Suprapubic skin (tissue), 4 donors: ENCODE measurements at places on chromosomes 3 and 15. TPM values are rescaled to one million over a fixed set of nuclear protein-coding genes. Genes with fewer than 3 reads are reported as not detected.

LCTL gene
- not detected for total RNA-seq

CHRFAM7A gene
- total RNA-seq, result not detected

COPS2 gene
- total RNA-seq, result 46.1 TPM

EPHA3 gene
- 1.0 TPM for total RNA-seq

SLC12A1 gene
- not detected for total RNA-seq

ISG20 gene
- total RNA-seq, result 15.1 TPM

GRCh38 chr15:43214592-43215295 is 6.1 kb downstream of the EPB42 start:
- no peaks in the 10 kb centered on the region for H3K36me3 ChIP-seq
- H3K4me1 ChIP-seq, result peaks cover 9% of the 10 kb centered on the region
- H3K27me3 ChIP-seq, result no peaks in the 10 kb centered on the region
- peak; percentile 33 for DNase-seq
- no peak overlapping the region for H3K4me3 ChIP-seq

DNA sequence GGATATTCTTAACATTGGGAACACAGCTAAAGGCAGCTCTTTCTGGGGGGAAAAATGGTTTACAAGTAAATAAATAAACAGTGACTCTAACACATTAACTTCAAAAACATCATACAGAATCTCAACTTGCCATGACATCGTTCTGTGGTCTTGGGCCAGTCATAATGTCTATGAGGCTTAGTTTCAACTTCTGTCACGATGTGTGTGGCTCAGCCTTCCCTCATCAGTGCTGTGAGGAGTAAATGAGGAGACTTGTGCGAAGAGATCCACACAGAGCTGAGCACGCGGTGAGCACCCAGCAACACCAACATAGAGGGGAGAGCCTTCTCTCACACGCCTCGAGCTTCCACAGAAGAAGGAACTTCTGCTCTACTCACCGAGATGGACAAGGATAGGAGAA is 49.0 kb downstream of the DZIP1L start:
- DNase-seq, result no peak
- no peak overlapping the region for H3K4me3 ChIP-seq
- H3K27ac ChIP-seq, result no peak overlapping the region
- H3K36me3 ChIP-seq, result peaks cover 66% of the 10 kb centered on the region

DNA sequence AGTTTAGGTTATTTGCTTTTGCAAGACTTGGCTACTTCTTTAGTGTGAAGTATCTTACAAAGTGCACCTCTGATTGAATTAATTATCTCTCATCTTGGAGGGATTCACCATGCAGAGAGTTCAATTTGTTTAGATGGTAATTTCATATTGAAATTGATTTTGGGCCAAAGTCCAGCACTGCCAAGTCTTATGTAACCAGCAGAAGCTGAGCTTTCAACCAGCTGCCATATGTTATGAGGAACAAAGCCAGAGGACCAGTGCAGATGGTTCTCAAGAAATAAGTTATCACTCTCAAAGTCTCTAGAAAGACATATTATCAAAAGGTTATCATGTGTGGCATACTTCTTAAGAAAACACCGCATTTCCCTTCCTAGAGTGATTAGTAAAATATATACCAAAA is 29.0 kb downstream of the ABHD6 start:
- peaks cover 4% of the 10 kb centered on the region for H3K4me1 ChIP-seq
- no peaks in the 10 kb centered on the region for H3K27me3 ChIP-seq
- H3K36me3 ChIP-seq, result peaks cover 27% of the 10 kb centered on the region
- H3K4me3 ChIP-seq, result no peak overlapping the region
- DNase-seq, result no peak

DNA sequence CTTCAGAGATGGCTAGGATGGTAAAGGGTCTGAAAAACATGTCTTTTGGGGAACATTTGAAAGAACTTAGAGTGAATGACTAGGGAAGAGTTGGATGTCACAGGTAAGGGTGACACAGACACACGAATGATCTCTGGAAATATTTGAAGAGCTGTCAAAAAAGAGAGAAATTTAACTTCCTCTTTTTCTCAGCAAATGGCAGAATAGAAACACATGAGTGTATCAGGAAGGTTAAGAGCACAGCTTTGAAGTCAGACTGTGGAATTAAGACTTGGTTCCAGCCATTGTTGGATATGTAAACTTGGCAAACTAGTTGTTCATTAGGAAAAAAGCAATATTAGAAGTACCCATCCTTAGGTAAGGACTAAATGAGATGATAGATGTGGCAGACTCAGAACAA is 117.7 kb downstream of the IMPG2 start:
- H3K27me3 ChIP-seq, result no peaks in the 10 kb centered on the region
- H3K27ac ChIP-seq, result no peak overlapping the region
- no peak overlapping the region for H3K4me3 ChIP-seq
- H3K36me3 ChIP-seq, result no peaks in the 10 kb centered on the region
- no peak for DNase-seq

- H3K36me3 ChIP-seq, result no peaks in the 10 kb centered on the region
- DNase-seq, result no peak
- no peak overlapping the region for H3K27ac ChIP-seq
- no peak overlapping the region for H3K4me3 ChIP-seq
- H3K27me3 ChIP-seq, result peaks cover 93% of the 10 kb centered on the region
Observed at GRCh38 chr15:67820122-67820991, 5.0 kb upstream of the SKOR1 start.

DNA sequence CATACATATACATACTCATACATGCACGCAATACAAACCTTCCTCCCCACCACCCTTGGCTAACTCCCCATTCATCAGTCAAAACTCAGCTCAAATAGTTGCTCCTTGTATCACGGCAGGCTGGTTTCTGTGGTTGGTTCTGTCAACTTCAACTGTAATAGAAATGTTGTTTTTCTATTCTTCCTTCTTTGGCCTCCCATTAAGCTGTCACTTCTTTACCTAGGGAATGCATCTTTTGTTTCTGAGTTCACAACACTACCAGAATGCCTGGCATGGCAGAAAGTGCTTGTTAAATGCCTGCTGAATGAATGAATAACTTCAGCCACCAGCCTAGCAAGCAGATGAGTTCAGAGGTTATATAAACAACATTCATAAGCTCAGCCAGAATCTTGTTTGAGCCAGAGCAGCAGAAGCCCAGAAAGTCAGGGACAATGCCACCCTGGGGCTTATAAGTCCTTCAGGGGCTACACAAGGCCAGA is 63.1 kb downstream of the B3GALNT1 start:
- no peak overlapping the region for H3K27ac ChIP-seq
- no peaks in the 10 kb centered on the region for H3K4me1 ChIP-seq
- no peaks in the 10 kb centered on the region for H3K36me3 ChIP-seq
- DNase-seq, result no peak
- no peak overlapping the region for H3K4me3 ChIP-seq

DNA sequence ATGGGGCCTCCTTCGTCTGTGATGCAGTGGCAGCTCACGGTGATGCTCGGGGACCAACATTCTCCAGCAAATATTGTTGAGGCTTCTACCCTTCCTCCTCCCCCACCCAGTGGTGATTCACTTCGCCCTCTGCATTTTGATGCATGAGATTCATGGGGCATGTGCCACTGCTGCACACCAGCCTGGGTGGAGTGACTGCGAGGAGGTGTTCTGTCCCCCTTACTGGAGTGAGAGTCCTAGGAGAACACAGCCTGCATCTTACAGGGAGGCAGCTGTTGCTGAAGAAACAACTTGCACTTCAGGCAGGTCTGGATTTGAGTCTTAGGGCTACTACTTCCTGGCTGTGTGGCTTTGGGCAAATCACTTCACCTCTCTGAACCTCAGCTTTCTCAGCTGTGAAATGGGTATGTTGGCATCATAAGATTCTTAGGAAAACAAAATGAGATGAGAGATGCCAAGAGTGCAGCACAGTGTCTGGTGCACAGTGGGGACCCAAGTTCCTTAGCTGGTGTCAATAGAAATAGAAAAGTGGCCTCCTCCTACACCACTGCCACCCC is 10.2 kb upstream of the SKOR1 start:
- no peak overlapping the region for H3K4me3 ChIP-seq
- H3K4me1 ChIP-seq, result peaks cover under 1% of the 10 kb centered on the region
- DNase-seq, result no peak
- no peaks in the 10 kb centered on the region for H3K36me3 ChIP-seq
- no peak overlapping the region for H3K27ac ChIP-seq

DNA sequence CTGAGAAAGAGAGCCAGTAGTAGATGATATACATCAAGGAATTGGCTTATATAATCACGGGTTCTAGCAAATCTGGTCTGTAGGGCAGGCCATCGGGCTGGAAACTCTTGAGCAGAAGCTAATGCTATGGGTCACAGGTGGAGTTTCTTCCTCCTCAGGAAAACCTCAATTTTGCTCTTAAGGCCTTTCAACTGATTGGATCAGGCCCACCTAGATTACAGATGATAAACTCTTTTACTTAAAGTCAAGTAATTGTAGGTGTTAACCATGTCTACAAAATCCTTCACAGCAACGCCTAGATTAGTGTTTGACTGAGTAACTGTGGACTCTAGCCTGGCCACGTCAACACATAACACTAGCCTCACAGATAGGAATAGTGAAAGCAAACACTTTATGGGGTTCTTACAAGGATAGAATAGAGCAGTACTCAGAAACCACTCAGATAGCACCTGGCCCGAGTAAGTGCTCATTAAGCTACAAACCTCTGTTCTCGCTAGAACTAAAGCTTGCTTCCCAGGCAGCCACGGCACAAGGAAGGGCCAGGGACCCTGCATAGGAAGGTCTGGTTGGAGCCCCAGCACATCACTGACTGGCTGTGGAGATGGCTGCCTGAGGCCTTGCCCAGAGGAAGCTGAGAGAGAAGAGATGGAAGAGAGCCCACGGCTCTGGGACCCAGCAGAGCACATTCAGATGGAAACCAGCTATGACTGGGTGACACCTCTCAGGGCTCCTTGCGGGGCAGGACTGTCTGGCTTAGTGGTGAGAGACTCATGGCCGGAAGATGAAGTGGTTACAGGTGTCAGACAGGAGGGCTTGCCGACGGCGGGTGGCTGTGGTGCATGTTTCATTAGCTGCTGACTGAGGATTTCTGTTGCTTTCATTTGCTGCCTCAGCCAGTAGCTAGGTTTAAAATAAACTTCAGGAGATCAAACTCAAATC is 202.5 kb upstream of the TLE3 start:
- no peak overlapping the region for H3K27ac ChIP-seq
- H3K27me3 ChIP-seq, result no peaks in the 10 kb centered on the region
- H3K4me1 ChIP-seq, result no peaks in the 10 kb centered on the region

- no peak overlapping the region for H3K27ac ChIP-seq
- DNase-seq, result no peak
- H3K4me1 ChIP-seq, result no peaks in the 10 kb centered on the region
Observed at GRCh38 chr15:73870700-73871408, 2.5 kb upstream of the TBC1D21 start.

GRCh38 chr3:12963922-12964701 is 109.1 kb downstream of the IQSEC1 start:
- peak; percentile 53 for DNase-seq
- H3K4me3 ChIP-seq, result no peak overlapping the region
- H3K27ac ChIP-seq, result no peak overlapping the region
- no peaks in the 10 kb centered on the region for H3K27me3 ChIP-seq
- H3K4me1 ChIP-seq, result peaks cover 88% of the 10 kb centered on the region

- H3K27me3 ChIP-seq, result no peaks in the 10 kb centered on the region
- DNase-seq, result peak; percentile 61
Observed at GRCh38 chr3:194877291-194878119, 191.8 kb downstream of the FAM43A start.

DNA sequence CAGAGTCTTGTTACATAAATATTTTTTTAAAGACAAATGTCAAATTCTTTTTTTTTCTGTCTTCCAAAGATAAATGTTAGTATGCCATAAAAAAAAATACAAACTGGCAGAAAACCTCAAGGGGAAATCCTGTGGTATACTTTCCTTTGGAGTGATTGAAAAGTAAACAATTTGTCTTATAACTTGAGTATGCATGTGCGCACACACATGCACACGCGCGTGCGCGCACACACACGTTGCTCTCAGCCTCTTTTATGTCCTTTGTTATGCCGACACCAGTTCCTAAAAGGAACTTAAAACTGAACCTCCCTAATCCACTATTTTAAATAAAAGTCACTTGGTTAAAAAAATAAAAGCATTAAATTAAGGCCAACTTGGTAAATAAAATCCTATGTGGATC is 58.1 kb downstream of the TGFBR2 start:
- no peak overlapping the region for H3K27ac ChIP-seq
- H3K4me1 ChIP-seq, result peaks cover 44% of the 10 kb centered on the region
- no peaks in the 10 kb centered on the region for H3K27me3 ChIP-seq
- H3K36me3 ChIP-seq, result no peaks in the 10 kb centered on the region

GRCh38 chr3:70065696-70066253 is 66.2 kb downstream of the SAMMSON start:
- peaks cover under 1% of the 10 kb centered on the region for H3K27me3 ChIP-seq
- peaks cover 5% of the 10 kb centered on the region for H3K4me1 ChIP-seq
- no peak overlapping the region for H3K4me3 ChIP-seq
- H3K36me3 ChIP-seq, result no peaks in the 10 kb centered on the region

GRCh38 chr15:40721701-40722100 is 26.7 kb downstream of the RAD51 start:
- no peaks in the 10 kb centered on the region for H3K27me3 ChIP-seq
- DNase-seq, result no peak
- H3K36me3 ChIP-seq, result no peaks in the 10 kb centered on the region
- no peak overlapping the region for H3K4me3 ChIP-seq

DNA sequence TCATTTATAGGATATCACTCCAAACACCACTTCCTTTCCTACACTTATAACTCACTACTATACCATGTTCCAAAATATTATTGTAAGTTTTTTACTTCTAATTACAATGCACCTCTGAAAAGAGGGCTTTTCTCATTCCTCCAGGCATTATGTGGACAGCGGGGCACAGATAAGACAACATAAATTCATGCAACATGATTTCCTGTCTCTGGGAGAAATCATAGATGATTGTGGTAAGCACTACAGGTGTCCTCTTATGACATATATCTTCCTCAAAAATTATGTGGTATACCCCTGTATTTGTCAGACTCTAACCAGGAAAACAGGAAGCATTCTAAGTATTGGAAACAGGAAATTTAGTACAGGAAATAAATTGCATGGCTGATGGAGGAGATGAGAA is 45.7 kb upstream of the INO80 start:
- no peak overlapping the region for H3K27ac ChIP-seq
- H3K27me3 ChIP-seq, result no peaks in the 10 kb centered on the region
- no peaks in the 10 kb centered on the region for H3K4me1 ChIP-seq
- H3K4me3 ChIP-seq, result no peak overlapping the region

- no peak overlapping the region for H3K27ac ChIP-seq
- no peaks in the 10 kb centered on the region for H3K36me3 ChIP-seq
- no peaks in the 10 kb centered on the region for H3K27me3 ChIP-seq
Observed at GRCh38 chr15:86125775-86126174, 46.1 kb downstream of the AGBL1 start.

- peak overlapping the region; percentile 47 for H3K27ac ChIP-seq
- H3K27me3 ChIP-seq, result no peaks in the 10 kb centered on the region
- peak; percentile 95 for DNase-seq
- no peaks in the 10 kb centered on the region for H3K36me3 ChIP-seq
- H3K4me1 ChIP-seq, result peaks cover 56% of the 10 kb centered on the region
Observed at GRCh38 chr3:39180546-39181346, 11.6 kb downstream of the XIRP1 start.

- H3K4me1 ChIP-seq, result peaks cover 19% of the 10 kb centered on the region
- no peak overlapping the region for H3K27ac ChIP-seq
- H3K36me3 ChIP-seq, result no peaks in the 10 kb centered on the region
- H3K27me3 ChIP-seq, result no peaks in the 10 kb centered on the region
Observed at GRCh38 chr15:56963126-56963525, 44.7 kb downstream of the TCF12 start.

DNA sequence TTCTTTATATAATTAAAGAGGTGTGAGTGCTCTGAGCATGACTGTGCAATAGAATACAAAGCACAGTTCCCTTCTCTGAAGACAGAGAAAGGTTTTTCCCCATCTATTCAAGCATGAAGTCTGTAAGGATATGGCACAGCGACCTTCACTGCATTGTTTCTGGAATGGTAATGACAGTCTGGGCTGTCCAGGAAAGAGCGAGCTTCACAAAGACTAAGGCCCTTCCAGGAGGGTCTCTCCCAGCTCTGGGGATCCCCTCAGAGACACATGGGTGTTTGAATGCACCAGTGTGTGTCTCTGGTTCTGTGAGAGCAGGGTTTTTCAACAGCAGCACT is 179.9 kb upstream of the NR2E3 start:
- peaks cover 10% of the 10 kb centered on the region for H3K4me1 ChIP-seq
- H3K4me3 ChIP-seq, result no peak overlapping the region
